Epithelial cell of umbilical artery (primary cell): ENCODE measurements at places on chromosomes 6 and 20. TPM values are rescaled to one million over a fixed set of nuclear protein-coding genes. Genes with fewer than 3 reads are reported as not detected.

Gene ESR1
- total RNA-seq, result 0.30 TPM in 1 of 2 replicates, not detected in the other

Gene MYH7B
- not detected in 2 replicates for total RNA-seq

Gene DLL1
- 0.65 and 1.7 TPM in 2 replicates for total RNA-seq

Gene ARFGEF3
- total RNA-seq, result 2.3 and 3.5 TPM in 2 replicates

Gene AP5S1
- total RNA-seq, result 10.7 and 16.4 TPM in 2 replicates

Gene TRIM10
- not detected in 2 replicates for total RNA-seq

Gene FAM162B
- total RNA-seq, result 0.30 TPM in 1 of 2 replicates, not detected in the other

Gene UNC5CL
- total RNA-seq, result under 0.01 TPM in 1 of 2 replicates, not detected in the other

Gene SNAI1
- total RNA-seq, result 0.46 and 1.6 TPM in 2 replicates

Gene LY6G6F
- total RNA-seq, result not detected in 2 replicates

Gene SMIM13
- 15.3 and 16.3 TPM in 2 replicates for total RNA-seq
